ENCODE measurements at places on chromosomes 12 and 14. TPM values are rescaled to one million over a fixed set of nuclear protein-coding genes. Genes with fewer than 3 reads are reported as not detected.

- no peak overlapping the region for H3K4me3 ChIP-seq
- DNase-seq: no peak
- H3K36me3 ChIP-seq: no peaks in the 10 kb centered on the region
- no peaks in the 10 kb centered on the region for H3K4me1 ChIP-seq
- peaks cover 3% of the 10 kb centered on the region for H3K27me3 ChIP-seq
Measured at GRCh38 chr12:513446-513845, 53.7 kb downstream of the B4GALNT3 start.

DNA sequence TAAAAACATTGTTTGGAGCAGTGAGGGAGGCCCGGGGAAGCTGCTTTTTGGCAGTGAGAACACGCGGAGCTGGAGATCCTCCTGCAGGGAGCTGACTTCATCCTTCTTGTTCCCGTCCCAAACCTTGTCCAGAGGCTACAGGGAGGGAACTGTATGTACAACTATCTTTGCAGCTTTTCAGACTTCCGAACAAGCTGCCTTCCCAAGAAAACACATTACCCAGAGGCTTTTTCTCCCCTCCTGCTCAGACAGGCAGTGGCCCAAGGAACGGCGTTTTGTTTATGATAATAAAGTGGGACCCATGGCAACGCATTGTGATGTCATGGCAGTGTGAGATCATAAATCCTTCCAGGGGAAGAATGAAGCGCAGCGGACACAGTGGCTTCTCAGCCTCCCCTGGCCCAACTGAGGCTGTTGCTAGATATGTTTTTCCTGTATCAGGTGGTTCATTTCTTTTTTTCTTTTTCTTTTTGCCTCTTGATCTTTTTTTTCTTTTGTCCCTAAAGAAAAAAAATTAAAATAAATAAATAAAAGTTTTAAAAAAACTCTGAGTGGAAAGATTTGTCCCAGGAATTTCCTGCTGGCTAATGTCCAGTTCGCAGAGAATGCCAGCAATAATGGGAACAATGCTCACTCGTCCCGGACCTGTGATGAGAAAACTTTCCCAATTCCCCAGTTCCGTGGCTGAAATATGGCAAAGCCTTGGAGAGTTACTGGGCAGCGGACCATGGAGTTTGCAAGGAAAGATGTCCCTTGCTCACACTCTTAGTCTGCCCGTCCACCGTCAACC is 103.4 kb upstream of the MAP1LC3B2 start:
- no peaks in the 10 kb centered on the region for H3K36me3 ChIP-seq
- H3K27me3 ChIP-seq: peaks cover 9% of the 10 kb centered on the region

GRCh38 chr12:51448618-51449256 is 24.1 kb downstream of the SLC4A8 start:
- peaks cover 7% of the 10 kb centered on the region for H3K27me3 ChIP-seq
- no peak for DNase-seq
- peak overlapping the region; percentile 55 for H3K27ac ChIP-seq
- H3K4me1 ChIP-seq: peaks cover 13% of the 10 kb centered on the region
- peaks cover 9% of the 10 kb centered on the region for H3K36me3 ChIP-seq

DNA sequence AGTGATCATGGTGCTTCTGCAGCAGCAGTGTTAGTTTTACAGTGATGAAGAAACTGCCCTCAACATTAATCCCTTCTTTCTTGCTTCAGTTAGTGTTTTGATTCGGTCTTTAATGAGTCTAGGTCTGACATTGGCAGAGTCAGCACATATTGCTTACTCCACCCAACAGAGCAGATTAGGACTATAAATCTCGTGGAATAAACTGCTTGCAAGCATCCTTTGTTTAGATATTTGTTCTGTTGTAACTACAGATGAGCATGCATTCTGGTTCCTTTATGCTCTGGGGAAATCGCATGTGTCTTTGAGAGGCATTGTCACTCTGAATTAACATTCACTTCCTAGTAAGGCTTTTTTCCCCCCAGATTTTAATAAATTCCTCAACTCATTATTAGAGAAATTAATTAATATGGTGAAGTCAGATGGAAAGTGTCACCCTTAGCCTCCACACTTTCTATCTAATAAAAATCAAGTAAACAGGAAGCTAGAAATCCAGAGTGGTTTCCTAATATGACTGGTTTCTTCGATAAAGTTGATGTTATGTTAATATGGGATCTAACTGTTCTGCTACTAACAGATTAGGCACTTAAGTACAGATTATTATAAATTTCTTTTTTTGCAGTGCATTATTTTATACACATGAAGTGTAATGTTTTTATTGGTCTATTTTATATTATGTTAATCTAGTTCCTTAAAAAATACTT is 86.2 kb upstream of the SSTR1 start:
- H3K4me1 ChIP-seq: peaks cover 4% of the 10 kb centered on the region
- H3K27ac ChIP-seq: no peak overlapping the region
- no peak overlapping the region for H3K4me3 ChIP-seq
- H3K27me3 ChIP-seq: no peaks in the 10 kb centered on the region

DNA sequence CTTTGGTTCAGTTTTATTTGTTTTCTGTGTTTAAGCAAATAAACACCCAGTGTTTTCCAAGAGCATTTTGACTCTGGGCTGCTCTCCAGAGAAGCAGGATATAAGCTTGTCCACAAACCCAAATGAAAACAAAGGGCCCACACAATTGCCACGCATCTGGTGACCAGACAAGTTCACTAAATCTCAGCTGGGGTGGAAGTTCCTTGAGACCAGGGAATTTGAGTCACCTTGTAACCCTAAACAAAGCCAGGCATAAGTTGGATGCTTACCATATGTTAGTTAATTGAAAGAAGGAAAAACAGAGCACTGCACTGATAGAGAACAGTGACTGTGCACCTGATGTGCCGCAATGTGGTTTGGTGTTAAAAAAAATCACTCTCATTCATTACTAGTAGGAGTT is 1.6 kb upstream of the TXNRD1 start:
- no peak overlapping the region for H3K27ac ChIP-seq
- no peak overlapping the region for H3K4me3 ChIP-seq
- H3K36me3 ChIP-seq: peaks cover 3% of the 10 kb centered on the region
- peaks cover 10% of the 10 kb centered on the region for H3K4me1 ChIP-seq

DNA sequence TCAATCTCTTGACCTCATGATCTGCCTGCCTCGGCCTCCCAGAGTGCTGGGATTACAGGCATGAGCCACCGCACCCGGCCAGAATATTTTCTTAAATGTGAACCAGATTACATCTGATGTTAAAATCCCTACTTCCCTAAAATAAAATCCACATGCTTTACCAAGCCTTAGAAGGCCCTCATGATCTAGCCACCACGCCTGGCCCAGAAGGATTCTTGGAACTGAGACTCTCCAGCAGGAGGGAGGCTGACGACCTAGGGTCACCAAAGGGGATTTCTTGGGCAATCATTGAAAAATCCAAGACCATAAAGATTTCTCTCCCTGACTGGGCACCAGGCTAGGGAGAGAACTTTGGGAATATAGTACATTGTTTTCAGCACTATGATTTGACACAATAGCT is 25.2 kb upstream of the RASSF3 start:
- no peak overlapping the region for H3K27ac ChIP-seq
- no peak for DNase-seq
- peaks cover 4% of the 10 kb centered on the region for H3K36me3 ChIP-seq
- no peak overlapping the region for H3K4me3 ChIP-seq
- H3K27me3 ChIP-seq: no peaks in the 10 kb centered on the region

The ENDOU gene
- not detected for total RNA-seq

The BBS10 gene
- total RNA-seq: 7.1 TPM
